Suprapubic skin (tissue), 4 donors: ENCODE measurements at places on chromosomes 1 and 21.

- no peak for DNase-seq
Observed at GRCh38 chr1:212127221-212127620, 91.7 kb downstream of the DTL start.

GRCh38 chr1:33221385-33221758 lies 34.9 kb upstream of the ZNF362 start:
- DNase-seq: no peak

DNA sequence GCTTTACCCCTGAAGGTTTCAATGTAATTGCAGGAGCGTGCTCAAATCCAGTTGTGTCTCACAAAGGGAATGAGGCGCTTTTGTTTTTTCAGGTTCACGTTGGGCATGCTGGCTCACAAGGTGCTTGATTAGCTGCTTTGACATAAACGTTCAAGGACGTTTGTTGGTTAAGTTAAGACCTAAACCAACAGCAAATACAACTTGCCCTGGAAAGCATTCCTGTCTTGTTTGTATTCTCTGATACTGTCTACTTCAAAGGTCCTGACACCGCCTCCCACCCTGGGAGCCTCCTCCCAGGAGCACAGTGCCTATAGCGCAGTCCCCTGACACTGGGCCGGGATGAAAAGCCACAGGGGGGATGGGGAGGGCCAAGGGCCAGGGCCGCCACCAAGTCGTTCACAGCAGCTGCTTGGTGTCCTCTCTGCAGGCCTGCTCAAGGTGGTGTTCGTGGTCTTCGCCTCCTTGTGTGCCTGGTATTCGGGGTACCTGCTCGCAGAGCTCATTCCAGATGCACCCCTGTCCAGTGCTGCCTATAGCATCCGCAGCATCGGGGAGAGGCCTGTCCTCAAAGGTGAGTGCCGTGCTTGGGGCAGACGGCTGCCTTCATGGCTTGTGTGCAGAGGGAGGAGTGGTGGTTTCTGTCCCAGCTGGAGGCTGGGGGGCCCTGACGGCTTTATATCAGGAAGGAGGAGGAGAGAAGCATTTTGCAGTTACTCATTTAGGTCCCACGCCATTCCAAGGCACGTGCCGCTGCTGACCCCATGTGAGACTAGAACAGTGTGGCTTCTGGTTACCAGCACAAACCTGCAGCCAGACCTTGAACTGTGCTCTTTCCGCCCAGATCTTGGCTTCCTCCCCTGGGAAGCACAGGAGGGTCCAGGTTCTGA lies 6.1 kb downstream of the FAM3B start:
- DNase-seq: no peak

- no peak for DNase-seq
Observed at GRCh38 chr1:113415310-113416070, 25.2 kb downstream of the MAGI3 start.
